Panc1 (cell line): ENCODE measurements at places on chromosomes 7 and 10.

DNA sequence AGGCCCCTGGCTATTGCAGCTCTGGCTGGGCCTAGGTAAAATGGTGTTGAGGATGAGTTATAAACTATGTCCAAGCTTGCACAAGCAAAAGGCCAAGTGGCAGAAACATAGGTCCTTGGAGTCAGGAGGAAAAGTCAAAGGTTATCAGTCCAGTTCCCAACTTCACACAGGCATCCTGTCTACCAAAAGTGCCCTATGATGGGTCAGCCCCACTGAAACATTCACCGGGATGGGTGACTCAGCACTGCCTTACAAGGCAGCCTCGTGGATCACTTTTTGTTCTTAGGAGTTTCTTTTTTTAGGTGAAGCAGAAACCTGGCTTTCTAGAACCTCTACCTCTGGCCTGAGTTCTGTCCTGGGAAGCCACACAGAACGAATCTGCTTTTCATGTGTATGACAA lies 158.8 kb upstream of the LYZL2 start:
- no peaks in the 10 kb centered on the region for H3K36me3 ChIP-seq
- DNase-seq, result no peak
- no peaks in the 10 kb centered on the region for H3K4me1 ChIP-seq
- no peaks in the 10 kb centered on the region for H3K27me3 ChIP-seq

GRCh38 chr10:34838366-34838900 lies 23.3 kb upstream of the PARD3 start:
- no peak for DNase-seq
- no peaks in the 10 kb centered on the region for H3K27me3 ChIP-seq
- H3K4me1 ChIP-seq, result no peaks in the 10 kb centered on the region
- no peak overlapping the region for H3K4me3 ChIP-seq
- H3K27ac ChIP-seq, result no peak overlapping the region

GRCh38 chr7:85341121-85341520 lies 154.3 kb upstream of the SEMA3D start:
- no peaks in the 10 kb centered on the region; the same call in 1 of the 2 replicates for H3K4me1 ChIP-seq
- no peak overlapping the region for H3K4me3 ChIP-seq
- no peaks in the 10 kb centered on the region for H3K27me3 ChIP-seq
- DNase-seq, result no peak

DNA sequence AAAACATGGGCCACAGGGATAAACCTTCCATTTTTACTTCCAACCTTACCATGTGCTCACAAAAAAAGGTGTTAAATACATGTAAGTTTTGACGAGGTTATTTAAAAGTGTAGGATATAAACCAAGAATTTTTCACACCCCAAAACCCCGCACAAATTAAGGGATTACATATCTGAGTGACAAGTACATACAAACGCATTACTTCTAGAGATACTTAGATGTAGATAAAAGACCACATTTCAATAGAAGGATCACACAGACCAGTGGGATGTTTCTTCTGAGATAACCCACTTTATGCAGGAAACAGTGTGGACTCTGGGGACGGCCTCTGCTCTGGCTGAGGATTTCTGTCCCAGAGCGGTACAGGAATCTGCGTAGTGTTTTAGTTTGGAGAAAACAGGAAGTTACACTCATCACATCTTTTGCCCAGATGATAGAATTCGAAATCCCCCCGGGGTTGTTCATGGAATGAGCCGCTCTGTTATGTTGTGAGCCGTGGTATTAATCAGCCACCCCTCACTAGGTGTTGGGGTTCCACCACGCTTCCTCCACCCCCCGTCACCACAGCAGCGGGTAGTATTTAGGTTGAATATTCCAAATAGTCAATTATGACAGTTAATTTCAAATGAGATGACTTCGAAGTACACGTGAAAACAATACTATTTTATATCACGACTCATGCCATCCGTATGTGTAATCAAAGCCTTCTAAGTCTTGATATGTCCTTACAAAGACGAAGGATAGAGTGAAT lies 1.3 kb upstream of the CUL1 start:
- H3K27me3 ChIP-seq, result no peaks in the 10 kb centered on the region
- H3K36me3 ChIP-seq, result peaks cover 2% of the 10 kb centered on the region; the same call in 1 of the 2 replicates
- H3K4me1 ChIP-seq, result peaks cover 28% of the 10 kb centered on the region
- peak overlapping the region; percentile 87 for H3K27ac ChIP-seq
- peak overlapping the region; percentile 69 for H3K4me3 ChIP-seq

GRCh38 chr10:54880996-54881395 lies 80.0 kb upstream of the PCDH15 start:
- H3K4me3 ChIP-seq, result no peak overlapping the region
- no peak for DNase-seq
- no peaks in the 10 kb centered on the region for H3K36me3 ChIP-seq
- H3K27ac ChIP-seq, result no peak overlapping the region
